Stimulated activated CD8-positive, alpha-beta memory T cell treated with anti-CD3 and anti-CD28 coated beads, Interleukin-4, amount 100 ng/mL, for 1 hour (primary cell): ENCODE measurements at places on chromosomes 16 and 17.

DNA sequence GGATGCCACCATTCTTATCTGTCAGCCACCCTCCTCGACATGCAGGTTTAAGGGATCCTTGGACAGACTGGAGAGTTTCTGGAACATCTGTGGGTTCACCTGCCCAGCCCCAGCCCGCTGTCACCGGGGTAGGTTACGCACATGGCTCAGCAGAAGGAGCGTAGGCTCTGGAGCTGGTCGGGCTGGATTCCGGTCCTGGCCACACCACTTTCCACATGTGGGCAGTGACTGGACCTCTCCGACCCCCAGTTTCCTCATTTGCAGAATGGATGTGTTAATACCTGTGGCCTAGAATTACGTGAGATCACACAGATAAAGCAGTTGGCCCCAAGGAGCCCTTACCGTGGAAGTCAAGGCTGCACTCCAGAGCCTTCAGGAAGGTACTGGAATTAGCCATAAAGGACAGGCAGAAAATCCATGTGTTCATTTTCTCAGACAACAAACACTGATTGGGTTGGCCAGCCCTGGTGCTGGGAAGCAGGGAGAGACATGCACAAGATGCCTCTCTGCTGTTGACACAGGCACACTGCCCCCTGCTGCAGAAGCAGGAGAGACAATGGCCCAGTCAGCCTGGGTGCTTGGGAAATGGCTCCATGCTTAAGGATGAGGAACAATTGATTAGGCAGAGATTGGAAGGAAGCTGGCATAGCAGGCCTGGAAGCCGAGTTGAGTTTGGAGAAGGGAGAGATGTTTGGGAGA is 58.8 kb downstream of the SF3B3 start:
- no peak for DNase-seq

- no peak for DNase-seq
Observed at GRCh38 chr17:77864234-77865111, 94.0 kb upstream of the TNRC6C start.

DNA sequence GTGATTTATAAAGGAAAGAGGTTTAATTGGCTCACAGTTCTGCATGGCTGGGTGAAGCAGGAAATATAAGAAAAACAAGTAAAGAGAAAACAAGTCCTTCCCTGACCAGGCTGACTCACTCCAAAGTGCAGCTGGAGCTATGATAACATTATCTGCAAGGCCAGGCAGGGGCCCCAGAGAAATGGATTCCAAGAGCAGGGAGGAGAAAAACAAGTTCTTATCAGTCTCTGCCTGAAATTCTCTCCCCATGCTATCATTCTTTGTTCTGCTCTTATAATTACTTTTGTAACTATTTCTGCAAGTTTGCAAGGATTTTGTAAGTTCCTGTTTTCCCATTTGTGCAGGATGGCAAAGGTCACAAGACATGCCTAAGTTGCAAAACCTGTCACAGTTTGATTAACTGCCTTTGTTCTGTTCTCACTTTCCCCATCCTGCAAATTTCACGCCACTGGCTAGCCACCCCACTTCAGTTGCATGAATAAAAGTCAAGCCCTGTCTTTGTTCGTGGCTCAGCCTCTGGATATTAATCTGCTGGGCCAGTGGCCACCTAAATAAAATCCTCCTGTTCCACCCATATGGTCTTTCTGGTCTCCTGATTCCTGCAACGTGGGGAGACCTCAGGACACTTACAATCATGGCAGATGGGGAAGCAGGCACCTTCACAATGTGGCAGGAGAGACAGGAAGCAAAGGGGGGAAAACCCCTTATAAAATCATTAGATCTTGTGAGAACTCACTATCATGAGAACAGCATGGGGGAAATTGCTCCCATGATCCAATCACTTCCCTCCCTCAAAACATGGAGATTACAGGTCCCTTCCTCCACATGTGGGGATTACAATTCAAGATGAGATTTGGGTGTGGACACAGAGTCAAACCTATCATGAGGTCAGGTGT is 13.1 kb downstream of the ABCA9 start:
- DNase-seq, result no peak

DNA sequence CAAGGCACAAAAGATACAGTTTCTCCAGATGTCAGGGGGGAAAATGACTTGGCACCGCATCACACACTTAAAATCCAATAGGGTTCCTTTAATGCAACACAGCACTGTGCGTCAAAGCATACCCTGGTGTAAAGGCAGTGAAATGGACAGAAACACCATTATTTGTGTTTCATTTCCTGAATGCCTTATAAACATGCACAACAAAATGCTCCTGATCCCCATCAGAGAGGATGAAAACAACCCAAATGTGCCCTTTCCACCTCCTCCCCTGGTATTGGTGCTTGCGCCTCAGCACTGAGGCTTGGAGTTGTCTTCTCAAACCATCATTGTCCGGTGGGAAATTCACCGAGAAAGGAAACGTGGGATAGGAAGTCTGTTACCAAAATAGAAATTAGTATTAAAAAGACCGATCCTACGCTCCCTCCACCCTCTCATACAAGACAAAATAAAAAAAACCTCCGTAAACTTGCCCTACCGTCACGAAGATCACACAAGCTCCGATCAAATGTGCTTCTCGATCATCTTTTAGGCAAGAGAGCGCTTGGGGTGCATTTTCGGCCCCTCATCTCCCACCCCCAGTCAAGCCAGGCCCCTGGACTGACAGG is 722 bp downstream of the CDC27 start:
- no peak for DNase-seq

- DNase-seq, result no peak
Observed at GRCh38 chr16:47504599-47504998, 43.5 kb downstream of the PHKB start.

DNA sequence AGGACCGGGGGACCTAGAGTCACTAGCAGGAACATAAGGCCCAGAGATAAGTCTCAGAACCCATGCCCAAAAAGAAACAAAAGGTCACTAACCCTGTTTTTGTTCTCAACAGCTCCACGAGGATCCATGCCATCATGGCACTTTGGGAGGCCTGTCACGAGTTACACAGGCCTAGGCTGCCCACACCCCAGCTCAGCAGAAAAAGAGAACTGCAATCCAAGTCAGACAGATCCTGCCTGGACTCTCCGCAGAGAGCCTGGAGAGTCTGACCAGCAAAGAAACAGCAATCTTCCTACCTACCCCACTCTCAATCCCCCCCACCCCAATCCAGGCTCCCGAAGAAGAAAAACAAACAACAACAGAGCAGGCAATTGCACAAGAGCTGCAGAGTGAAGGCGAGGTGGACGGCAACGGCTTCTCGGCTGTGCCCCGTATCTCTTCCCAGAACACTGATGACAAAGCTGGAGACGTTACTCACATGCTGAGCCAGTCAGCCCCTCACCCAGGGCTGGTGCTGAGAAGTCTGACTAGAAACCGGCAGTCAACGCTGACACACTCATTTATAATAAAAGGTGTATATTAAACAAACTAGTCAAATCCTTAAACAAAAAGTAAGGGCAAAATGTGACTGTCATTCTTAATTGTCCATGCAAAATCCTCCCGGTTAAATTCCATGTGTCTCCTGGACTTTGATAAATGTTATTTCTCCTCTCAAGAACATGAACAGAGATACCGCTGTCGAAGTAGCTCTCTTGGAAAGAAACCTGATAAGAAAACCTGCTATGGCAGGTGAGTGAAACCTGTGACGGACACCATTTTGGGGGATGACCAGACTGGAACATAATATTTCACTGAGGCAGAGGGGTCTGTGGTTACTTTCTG is 89.3 kb downstream of the SMG6 start:
- DNase-seq, result no peak

DNA sequence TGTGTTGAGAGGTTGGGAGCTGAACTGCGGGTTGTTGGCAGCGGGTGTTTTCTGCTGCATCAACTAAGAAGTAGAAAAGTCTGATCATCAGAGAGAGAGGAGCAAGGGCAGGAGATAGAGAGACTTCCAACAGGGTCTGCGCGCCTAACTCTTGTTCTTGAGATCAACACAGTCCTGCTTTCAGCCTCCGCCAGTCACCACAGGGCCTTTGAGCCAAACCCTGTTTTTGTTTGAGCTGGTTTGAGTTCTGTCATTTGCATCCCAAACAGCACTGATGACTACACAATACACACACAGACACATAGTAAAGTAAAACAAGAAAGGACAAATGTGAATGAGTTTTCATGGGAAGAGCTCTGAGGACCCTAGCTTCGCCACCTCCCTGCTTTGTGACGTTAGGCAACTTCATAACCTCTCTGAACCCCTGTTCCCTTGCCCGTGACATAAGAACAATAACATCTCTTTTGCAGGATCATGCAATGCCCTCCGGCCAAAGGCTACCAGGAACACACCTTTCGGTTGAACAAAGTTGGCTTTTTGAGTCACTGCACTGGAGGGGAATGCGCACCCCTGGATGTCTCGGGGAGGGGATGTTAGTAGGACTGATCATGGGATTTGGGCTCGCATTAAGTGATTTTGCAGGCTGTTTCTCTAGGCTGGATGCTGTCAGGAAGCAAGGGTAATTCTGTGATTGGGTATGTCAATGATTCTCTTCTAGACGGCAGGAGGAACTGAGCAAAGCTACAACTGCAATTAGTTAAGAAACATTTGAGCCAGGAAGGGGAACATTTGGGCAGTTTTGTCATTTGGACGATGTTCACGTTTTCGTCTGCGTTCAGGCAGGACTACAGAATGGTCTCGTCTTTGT is 92.3 kb downstream of the C16orf78 start:
- no peak for DNase-seq

GRCh38 chr17:39926135-39926587 is 1.2 kb downstream of the ORMDL3 start:
- DNase-seq, result no peak

- DNase-seq, result no peak
Observed at GRCh38 chr16:97822-98221, 19.8 kb downstream of the MPG start.

GRCh38 chr17:44439168-44439567 is 49.7 kb upstream of the ITGA2B start:
- DNase-seq, result no peak
